Mucosa of descending colon (tissue), 3 donors: ENCODE measurements at places on chromosomes 16 and 17. TPM values are rescaled to one million over a fixed set of nuclear protein-coding genes. Genes with fewer than 3 reads are reported as not detected.
A peak's percentile ranks its signal among the peaks of the same experiment; 100 is the strongest.

Gene EVPLL
- 0.13 TPM for total RNA-seq

GRCh38 chr17:12765548-12765947 is 23.8 kb upstream of the ARHGAP44 start:
- no peak for DNase-seq

DNA sequence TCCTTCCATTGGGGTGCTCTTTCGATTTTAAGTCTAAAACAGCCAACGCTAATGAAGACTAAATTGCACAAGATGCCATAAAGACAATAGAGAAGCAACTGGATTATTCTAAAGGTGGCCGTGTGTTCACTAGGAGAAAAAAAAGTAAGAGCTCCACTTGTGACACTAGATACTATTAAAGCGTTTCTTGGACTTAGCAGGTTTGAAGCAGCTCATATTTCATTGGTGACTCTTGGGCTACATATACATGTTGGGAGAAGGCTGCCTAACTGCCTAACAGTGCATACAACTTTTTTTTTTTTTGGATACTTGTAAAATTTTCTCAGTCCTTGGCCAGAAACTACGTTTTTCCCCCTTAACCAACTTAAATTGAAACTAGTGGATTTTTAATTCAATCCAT is 111.8 kb upstream of the NOG start:
- no peak for DNase-seq

DNA sequence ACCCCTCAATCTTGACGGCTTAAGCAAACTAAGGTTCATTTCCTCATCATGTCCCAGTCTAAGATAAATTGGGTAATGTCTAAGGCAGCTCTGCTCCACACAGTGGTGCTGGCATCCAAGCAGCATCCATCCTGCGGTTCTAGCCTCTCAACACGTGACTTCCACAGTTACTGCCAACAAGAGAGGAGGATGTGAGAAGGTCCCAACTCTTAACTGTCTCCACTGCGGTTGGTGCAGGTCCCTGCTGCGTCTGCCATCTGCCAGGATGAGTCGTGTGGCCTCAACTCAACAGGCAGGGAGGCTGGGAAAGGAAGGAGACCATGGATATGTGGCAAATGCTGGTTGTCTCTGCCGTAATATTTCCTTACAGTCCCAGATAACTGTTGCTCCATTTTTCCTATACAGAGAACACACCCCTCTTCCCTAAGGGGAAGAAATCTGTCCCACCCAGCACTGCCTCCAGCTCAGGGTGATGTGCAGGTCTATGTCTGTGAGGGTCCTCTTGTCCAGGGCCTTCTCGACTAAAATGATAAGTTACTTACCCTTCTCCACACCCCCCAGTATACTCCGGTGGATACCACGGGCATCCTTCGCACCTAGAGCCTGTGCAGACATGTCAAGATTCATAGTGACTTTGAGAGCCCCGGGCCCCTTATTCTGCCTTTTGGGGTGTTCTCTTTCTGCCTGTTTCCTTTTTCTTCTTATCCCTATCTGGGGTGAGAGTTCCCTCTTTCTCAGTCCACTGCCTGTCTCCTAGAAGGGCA is 64.7 kb downstream of the KCNJ18 start:
- no peak for DNase-seq

Gene DNAAF8
- 1.8 TPM for total RNA-seq

GRCh38 chr17:81478119-81478518 is 34.5 kb downstream of the ACTG1 start:
- no peak for DNase-seq

DNA sequence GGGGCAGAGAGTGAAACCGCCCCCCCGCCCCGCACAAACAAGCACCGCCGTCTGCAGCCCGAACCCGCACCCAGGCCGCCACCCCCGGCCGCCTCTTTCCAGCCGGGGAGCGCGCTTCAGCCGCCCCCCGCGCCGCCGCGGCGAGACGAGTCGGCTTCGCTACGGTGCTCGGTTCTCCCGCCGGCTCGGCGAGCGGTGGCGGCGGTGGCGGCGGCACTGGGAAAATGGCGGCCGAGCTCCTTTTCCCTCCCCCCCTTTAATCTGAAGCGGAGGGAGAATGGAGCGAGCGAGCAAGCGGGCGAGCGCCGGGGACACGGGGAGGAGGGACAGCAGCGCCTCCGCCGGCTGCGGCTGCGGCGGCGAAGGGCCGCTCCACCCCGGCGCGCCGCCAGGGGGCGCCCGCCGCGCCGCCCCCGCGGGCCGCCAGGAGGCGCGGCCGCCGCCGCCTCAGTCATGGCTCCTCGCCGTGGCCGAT is at the start of gene KANSL1:
Gene KANSL1, minus strand, starts transcription at position 279 of the 475 bp plus-strand sequence. CDS start 21,286 bp downstream, outside the sequence.
- peak; percentile 89 for DNase-seq

GRCh38 chr17:2400474-2400866 is 390 bp downstream of the MNT start:
- peak; percentile 64 for DNase-seq

DNA sequence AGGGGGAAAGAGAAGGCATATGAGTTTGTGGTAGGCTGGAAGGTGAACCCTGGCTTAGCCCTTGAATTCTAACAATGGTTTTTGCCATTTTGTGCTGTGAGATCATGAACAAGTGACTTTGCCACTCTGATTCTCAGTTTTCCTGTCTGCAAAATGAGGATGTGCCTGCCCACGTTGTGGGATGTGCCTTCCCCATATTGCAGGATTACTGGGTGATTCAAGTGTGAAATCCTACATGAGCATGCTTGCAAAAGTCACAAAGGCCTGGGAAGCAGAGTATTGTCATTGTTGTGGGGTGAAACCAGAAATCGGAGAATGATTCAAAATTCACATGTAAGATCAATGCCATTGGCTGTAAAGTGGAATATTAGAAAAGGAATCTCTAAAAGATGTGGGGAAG is 28.6 kb upstream of the TVP23A start:
- DNase-seq: no peak

Gene CCDC200
- total RNA-seq: not detected

- DNase-seq: peak; percentile 26
Measured at GRCh38 chr17:17062866-17063265, 20.6 kb downstream of the MPRIP start.

DNA sequence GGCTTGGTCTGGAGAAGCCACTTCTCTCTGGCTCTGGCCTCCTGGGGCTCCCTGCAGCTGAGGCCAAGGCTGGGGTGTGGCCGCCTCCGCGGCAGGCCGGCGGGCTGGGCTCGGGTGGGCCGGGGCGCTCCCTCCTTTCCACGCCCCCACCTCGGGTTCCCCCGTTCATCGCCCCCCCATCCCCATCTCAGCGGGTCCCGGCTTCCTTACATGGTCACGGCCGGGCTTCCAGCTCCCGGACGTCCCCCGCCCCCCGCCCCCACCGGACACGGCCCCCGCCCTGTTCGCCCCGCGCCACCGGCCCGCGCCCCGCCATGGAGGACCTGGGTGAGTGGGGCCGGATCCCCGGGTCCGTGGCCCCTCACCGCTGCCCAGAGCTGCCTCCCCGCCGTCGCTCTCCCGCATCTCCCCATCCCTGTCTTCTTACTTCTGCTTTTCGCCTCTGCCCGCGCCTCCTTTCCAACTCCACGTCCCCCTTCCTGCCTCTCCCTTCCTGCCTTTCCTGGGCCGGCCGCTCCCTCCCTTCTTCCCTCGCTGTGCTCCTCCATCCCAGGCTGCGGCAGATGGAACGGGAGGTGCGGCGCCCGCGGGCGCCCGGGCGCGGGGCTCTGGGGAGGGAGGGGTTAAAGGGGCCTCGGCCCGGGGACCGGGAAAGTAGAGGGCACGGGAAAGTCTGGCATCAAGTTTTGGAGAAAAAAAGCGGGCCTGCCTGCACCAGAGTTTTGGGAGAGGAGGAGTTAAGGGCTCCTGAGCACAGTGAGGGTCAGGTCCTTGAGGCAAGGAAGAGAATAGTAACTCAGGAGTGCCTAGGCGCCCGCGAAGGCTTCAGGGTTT is at the start of gene TGFB1I1:
Gene TGFB1I1, plus strand, starts transcription at position 278 of the 834 bp plus-strand sequence. Its CDS starts 37 bp downstream, at position 315.
- peak; percentile 76 for DNase-seq

Gene PHB1
- total RNA-seq: 173 TPM

GRCh38 chr17:81392909-81393654 is 2.2 kb upstream of the BAHCC1 start:
- no peak for DNase-seq
